ENCODE measurements at places on chromosomes 11 and 22.

DNA sequence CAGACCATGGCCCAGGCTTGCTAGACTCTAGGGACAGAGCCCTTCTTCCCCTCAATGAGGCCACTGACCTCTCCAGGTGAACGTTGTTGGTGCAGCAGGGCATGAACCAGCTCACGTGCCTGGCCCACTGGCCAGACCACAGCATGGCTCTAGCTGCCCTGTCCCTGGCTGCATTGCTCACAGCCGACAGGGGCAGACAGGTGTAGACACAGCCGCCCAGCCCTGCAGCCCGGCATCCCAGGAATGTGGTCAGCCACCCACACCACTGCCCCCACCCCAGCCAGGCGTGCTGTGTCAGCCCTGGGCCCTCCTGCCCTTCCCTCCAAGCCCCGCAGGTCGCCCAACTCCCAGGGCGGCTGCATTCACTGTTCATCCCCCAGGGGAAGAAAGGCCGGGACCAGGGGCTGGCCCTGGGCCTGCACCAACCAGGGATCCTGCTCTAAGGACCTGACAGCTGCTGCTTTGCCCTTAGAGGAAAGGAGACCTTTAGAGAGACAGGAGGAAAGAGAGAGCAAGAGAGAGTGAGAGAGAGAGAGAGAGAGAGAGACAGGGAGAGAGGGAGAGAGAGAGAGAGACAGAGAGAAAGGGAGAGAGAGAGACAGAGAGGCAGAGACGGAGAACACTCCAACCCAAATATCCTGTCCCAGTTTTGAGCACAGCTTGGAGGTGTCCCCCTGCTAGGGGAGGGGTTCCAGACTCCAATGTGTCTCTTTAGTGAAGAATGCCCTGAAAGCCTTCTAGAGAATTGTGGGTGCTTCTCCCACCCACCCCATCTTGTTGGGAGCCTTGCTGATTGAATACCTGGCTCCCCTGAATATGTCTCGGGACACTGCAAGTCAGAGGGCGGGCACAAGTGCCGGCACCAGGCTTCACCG, 44.2 kb upstream of the LINC01488 start:
- DNase-seq: no peak

- no peak for DNase-seq
Measured at GRCh38 chr11:66002648-66003225, 434 bp downstream of the BANF1 start.

- DNase-seq: no peak
Measured at GRCh38 chr11:68831124-68831523, 10.6 kb downstream of the CPT1A start.

- peak; percentile 52 for DNase-seq
Measured at GRCh38 chr11:94856443-94856842, 88.3 kb downstream of the AMOTL1 start.

- DNase-seq: peak; percentile 87
Measured at GRCh38 chr11:124536520-124536919, 6.9 kb downstream of the OR8B12 start.

DNA sequence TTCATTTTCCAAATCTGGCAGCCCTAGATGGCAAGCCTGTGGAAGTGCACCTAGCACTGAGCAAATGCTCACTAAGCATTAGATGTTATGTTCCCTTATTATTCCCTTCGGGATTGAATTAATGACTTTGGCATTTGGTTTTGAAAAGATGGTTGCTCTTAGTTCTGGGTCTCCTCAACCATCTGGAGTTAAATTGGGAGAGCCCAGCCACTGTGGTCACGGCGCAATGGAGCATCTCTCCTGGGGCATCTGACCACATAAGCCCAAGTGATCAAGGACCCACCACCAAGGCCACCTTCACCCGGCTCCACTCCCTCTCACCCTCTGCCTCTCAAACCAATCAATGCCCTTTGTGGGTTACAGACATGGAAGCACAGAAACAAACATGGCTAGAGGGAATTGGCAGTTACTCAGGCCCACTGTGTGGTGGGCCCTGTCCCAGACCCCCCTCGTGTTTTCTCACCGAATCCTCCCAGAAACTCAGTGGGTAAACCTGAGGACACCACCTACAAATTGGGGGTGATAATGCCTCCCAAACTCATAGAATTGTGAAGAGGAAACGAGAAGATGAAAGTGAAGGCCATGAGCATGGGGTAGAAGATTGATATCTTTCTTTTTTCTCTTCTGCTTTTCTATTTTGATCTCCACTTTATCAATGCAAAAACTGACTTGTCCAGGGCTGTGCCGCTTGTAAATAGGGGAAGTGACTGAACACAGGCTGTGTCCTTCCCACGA, 52.2 kb downstream of the IRAG1 start:
- DNase-seq: no peak

DNA sequence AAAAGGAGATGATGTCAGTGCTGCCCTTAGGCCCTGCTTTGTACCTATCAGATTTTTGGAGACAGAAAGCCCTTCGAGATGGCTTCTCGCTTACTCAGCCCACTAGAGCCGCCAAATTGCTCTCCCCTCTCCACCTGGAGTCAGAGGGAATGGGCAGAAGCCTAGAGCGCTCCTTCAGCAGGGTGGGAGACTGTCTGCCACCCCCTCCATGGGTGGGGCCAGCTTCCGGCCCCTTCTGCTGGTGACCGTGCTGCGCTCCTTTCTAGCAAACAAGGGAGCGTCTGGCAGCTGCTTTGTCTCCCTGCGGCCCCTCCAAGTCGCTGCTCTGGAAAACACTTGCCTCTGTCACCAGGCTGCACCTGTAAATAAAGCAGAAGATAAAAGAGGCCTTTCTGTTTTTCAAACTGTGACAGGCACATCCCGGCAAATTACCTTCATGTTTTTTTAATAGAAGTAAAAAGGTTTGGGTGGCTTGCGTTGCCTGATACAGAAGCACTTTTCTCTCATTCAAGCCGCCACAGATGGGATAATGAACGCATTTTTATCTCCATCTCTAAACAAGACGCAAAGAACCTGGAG, 145.7 kb upstream of the NECTIN1 start:
- no peak for DNase-seq

Measured in right atrium auricular region (tissue), 2 donors.